ENCODE measurements at places on chromosomes 11 and 22.

- no peak for DNase-seq
Measured at GRCh38 chr11:120170741-120171261, 32.9 kb upstream of the TRIM29 start.

- DNase-seq: no peak
Measured at GRCh38 chr11:2700415-2701211, 819 bp upstream of the KCNQ1OT1 start.

DNA sequence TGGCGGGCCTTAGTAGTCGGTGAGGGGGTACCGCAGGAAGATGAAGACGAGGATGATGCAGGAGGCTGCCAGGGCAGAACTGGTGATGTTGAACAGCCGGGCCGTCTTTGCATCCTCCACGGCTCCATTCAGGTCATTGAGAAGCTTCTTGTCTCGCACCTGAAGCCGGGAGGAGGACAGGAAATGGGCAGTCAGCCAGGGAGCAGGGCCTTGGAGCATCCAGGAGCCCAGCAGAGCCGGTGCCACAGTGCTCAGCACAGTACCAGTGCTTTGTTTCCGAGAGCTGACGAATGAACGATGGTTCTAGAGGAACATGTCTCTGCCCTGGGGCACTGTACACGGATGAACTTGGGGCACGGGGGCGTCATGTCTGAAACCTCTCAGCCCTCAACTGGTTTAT lies 15.1 kb downstream of the IFITM10 start:
- no peak for DNase-seq

- DNase-seq: no peak
Measured at GRCh38 chr22:50308986-50309600, 1.6 kb upstream of the PLXNB2 start.

DNA sequence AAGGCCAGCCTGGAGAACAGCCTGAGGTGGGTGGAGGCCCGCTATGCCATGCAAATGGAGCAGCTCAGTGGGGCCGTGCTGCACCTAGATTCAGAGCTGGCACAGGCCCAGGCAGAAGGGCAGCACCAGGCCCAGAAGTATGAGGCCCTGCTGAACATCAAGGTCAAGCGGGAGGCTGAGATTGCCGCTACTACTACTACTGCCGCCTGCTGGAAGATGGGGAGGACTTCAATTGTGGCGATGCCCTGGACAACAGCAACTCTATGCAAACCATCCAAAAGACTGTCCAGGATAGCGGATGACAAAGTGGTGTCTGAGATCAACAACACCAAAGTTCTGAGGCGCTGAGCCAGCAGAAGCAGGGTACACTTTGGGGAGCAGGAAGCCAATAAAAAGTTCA lies 3.1 kb upstream of the TMEM218 start:
- no peak for DNase-seq

GRCh38 chr11:95147364-95147905 lies 57.8 kb downstream of the ENDOD1 start:
- DNase-seq: peak; percentile 82

DNA sequence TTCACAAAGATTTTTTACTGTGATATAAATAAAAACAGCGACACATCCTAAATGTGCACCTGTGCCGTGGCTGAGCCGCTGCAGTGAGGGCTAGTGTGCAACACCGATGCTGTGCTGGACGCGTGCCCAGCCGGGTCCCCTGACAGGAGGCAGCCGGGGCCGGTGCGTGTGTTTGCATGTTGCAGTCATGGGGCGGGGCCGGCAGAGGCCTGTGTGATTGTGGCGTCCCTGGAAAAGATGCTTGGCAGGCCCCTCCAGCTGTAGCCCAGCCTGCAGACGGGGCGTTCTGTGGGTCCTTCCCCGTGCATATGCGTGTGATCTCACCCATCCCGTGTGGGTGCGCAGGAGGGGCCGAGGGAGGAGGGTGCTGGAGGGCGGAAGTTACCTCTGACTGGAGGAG lies 30.6 kb downstream of the MUC6 start:
- DNase-seq: no peak

DNA sequence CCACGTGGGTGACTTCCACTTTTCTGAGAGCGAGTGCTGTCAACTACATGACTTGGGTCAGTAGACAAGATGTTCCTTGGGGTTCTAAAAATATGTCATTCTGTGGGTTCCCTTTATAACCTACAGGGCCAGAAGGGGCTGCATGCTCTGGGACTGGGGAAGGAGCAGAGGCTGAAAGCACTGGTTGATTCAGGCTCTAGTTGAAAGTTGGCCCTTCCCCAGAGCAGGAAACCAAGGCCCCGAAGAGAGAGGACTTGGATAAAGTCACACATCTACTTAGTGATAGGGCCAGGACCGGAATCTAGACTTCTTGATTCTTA lies 9.9 kb downstream of the ADAMTS15 start:
- DNase-seq: no peak

DNA sequence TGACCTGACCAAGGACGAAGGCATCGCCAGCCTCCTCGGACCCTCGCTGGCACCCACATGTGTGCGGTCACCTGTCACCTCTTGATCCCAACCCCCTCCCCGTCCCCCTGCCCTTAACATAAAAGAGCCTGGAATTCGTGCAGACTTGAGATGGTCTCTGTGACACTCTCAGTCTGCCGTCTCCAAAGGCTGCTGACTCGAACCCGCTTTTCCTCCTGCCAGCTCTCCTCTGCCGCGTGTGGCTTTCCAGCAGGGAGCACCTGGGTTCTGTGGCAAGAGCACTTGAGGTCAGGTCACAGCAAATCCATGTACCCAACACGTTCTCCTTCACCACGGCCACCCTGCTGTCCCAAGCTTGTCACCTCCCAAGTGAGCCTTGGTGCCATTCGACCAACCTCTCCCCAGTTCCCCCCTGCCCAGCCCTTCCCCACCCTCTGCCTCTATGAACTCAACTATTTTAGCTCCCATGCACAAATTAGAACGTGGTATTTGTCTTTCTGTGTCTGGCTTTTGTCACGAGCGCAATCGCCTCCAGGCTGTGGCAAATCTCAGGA lies 207.6 kb downstream of the BRD1 start:
- peak; percentile 33 for DNase-seq

- DNase-seq: no peak
Measured at GRCh38 chr11:35261197-35261596, 122.2 kb downstream of the CD44 start.

GRCh38 chr11:70158757-70159389 lies 44.2 kb upstream of the FADD start:
- no peak for DNase-seq

DNA sequence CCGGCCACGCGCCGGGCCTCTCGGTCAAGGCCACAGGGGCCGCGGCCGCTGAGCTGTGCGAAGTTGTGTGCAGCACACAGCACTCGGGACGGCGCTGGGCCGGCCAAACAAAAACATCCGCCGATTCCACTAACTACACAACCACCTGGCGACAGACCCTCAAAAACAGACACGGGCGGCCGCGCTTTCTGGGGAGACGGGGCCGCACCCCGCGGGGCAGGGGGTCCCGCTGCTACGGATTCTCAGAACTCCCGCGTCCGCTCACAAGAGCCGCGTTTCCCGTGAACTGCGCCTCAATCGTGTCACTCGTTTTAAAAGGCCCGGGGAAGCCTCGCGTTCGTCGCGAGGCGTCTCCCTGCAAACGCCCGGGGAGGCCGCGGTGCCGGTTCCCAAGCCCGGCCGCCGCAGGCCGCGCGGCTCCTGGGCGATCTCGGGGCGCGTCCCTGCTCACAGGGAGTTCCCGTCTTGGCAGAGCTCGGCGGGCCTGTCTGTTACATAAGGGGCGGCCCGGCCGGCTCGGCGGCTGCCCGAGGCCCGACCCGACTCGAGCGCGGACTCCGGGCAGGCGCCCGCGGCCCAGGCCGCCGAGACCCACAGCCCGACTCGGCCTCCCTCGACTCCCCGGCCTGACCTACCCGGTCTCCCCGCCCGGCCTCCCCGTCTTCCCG lies 936 bp downstream of the BRD1 start:
- DNase-seq: no peak

- DNase-seq: no peak
Measured at GRCh38 chr11:126188332-126189108, 22.9 kb downstream of the RPUSD4 start.

DNA sequence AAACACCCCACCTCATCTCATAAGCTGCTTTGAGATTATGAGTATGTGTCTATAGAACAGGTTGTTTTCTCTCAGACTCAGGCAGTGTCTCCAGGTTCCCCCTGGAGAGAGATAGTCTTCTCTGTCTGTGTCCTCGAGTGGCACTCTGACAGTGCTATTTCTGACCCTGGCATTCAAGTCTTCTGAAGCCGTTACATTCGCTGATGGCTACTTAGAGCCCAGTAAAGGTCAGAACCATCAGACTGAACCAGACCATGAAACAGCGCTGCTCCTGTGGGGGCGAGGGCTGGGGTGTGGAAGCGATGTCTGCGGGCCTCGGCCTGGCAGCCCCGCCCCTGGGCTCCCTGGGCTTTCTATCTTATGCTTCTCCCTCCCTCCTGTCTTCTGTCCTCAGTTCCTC lies 23.5 kb downstream of the SHISA8 start:
- DNase-seq: no peak

DNA sequence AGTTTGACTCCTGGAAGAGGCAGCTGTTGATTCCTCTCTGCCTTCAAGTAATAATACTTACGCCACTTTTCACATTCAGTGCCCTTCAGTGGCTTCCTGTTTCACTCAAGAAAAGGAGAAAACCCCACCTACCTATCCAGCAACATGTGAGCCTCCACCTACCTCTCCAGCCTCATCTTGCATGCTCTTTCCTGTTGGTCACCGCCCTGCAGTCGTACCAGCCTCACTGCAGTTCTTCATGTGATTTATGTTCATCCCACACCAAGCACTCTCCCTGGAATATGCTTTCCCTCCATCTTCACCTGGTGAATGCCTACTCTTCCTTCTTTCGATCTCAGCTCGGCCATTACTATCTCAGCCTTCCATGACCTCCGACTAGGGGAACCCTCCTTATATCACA lies 21.8 kb upstream of the YWHAH start:
- no peak for DNase-seq

GRCh38 chr11:75445315-75445953 lies 12.4 kb upstream of the KLHL35 start:
- peak; percentile 83 for DNase-seq

- DNase-seq: no peak
Measured at GRCh38 chr11:8342821-8343681, 79.4 kb upstream of the LMO1 start.

DNA sequence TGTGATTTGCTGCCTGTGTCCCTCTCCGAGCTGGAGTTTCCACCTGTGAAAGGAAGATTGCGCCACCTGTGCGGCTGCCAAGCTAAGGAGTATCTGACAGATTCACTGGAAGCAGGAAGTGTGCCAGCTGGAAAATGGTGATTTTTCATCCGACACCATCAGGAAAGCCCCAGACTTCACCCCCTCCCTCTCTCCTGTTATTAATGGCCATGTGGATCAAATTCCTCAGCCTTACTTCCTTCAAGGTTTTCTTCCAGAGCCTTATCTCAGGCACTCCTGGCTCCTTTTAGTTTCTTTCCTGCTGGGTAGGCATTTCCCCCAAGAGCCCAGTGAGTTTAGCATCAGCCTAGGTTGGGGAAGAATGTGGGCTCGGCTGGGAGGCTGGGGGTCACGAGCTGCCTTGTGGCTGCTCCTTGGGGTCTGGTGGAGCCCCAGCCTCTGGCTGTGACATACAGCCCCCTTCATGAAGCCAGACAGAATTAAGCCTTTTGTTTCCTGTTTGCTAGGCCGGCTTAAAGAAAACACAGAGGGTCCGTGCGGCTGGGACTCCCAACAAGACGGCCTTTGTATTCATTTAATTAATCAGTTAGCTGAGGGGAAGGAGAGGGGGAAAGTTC lies 37.1 kb downstream of the PKNOX2 start:
- DNase-seq: no peak

- peak; percentile 72 for DNase-seq
Measured at GRCh38 chr11:130580372-130580771, 131.9 kb downstream of the ADAMTS15 start.

DNA sequence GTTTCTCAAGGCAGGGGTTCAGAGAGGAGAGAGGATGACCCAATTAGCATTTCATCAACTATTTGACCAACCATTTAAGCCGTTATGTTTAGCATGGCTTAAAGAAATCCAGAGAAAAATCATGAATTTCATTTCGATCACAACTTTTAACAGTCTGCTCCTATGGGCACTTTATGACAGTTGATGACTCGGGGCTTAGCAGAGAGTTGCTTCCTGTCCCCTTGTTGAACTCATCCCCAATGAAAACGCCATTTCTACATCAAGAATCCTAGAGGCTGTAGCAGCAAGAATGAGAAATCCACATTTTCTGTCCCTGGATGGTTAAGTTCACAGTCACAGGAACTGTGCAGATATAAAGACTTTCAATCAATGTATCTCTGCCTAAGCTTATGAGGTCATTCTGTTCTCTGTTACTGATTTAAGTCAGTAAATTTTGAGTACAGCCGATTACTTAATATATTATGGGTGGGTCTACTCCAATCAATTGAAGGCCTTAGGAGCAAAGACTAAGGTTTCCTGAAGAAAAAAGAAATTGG lies 81.1 kb downstream of the BDNF start:
- DNase-seq: no peak

DNA sequence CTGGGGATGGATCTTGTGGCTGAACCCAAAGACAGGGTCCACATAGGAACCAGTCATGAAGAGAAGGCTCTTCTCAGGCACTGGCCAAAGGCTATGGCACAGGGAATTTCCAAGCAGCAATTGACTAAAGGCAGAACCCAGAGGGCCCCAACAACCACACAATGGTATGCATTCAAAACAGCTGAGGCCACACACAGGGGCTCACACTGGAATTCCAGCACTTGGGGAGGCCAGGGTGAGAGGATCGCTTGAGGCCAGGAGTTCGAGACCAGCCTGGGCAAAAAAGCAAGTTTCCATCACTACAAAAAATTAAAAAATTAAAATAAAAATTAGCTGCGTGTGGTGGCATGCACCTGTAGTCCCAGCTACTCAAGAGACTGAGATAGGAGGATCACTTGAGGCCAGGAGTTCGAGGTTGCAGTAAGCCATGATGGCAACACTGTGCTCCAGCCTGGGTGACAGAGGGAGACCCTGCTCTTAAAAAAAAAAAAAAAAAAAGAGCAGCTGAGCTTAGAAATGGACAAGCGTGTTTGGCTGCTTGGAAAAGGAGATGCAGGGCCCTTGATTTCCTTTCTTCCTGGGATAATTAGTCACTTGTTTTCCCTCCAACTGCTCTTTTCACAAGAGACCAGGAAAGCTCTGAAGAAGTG lies 44.6 kb downstream of the MYH9 start:
- no peak for DNase-seq

- no peak for DNase-seq
Measured at GRCh38 chr11:76175783-76176182, 30.5 kb downstream of the WNT11 start.

DNA sequence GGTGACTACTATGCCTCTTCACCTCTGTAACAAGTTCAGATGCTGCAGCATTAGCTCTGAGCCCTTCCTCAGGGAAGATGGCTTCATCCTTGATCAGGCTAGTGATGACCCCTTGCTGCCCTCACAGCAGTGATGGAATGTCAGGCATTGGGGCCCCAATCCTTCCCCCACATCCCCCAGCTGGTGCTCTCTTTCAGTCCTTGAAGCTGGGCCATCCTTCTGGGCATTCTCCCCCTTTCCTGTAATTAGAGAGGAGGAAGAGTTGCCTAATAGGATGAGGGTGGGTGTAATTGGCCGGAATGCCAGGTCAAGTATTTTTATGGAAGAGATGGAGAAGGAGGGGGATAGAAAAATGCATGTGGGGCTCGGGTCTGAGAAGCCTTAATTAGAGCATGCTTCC lies 62.6 kb downstream of the TRAF6 start:
- DNase-seq: no peak
